Renal pelvis (tissue), 12 donors: ENCODE measurements at places on chromosomes 2 and 18. TPM values are rescaled to one million over a fixed set of nuclear protein-coding genes. Genes with fewer than 3 reads are reported as not detected.

GRCh38 chr18:51110073-51110797 lies 80.2 kb downstream of the SMAD4 start:
- peak; percentile 35 for DNase-seq

DNA sequence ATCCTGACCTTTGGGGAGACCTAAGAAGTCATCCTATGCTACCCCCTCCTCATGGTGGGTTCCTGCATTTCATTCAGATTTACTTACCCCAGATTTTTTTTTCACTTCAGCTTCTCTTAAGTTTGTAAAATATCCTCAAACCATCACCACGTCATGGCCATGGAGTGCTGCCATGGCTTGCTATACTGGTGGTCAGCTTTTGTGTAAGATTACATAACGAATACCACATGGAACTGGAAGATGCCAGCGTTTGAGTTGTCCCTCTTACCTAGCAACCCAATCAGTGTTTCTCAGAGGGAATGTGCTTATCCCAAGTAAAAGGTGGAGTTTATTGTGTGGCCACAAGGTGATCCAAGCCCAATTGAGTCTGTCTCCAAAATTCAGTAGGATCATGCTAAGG lies 148.6 kb upstream of the ALPP start:
- no peak for DNase-seq

ADCYAP1 gene
- polyA plus RNA-seq: 0.20 TPM

C2orf78 gene
- not detected for polyA plus RNA-seq

GRCh38 chr2:95143838-95144237 lies 15.8 kb downstream of the ZNF514 start:
- no peak for DNase-seq

- peak; percentile 30 for DNase-seq
Measured at GRCh38 chr2:232539298-232540231, at the start of gene CHRNG. TSS of gene CHRNG (plus strand) at chr2:232539692. CDS start at chr2:232539748, 56 bp downstream.
